ENCODE measurements at places on chromosomes 13 and 19. TPM values are rescaled to one million over a fixed set of nuclear protein-coding genes. Genes with fewer than 3 reads are reported as not detected.

Gene CDX2
- total RNA-seq, result not detected

Gene CYP4F2
- not detected for total RNA-seq

Gene OVOL3
- not detected for total RNA-seq

Gene ZNF738
- total RNA-seq, result 2.9 TPM

Gene PDX1
- total RNA-seq, result not detected

Gene SLC7A10
- not detected for total RNA-seq

Gene MAST1
- 0.50 TPM for total RNA-seq

- no peak for DNase-seq
These were observed 95.5 kb downstream of the WTIP start for GRCh38 chr19:34577056-34577455.

DNA sequence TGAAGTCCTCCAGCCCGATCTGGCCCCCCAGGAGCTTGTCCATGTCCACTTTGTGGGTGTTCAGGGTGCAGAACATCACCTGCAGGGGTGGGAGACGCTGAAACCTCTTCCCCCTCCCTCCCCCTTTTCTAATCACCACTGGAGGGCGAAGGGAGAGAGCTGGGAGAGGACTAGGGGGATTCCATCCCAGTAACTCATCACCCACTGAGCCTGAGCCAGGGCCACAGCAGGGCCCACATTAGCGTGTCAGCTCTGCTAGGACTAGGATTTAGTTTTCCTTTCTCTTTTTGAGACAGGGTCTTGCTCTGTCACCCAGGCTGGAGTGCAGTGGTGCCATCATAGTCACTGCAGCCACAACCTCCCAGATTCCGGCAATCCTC is 5.5 kb upstream of the PTGER1 start:
- DNase-seq, result no peak

GRCh38 chr19:39563408-39563807 is 23.4 kb upstream of the EID2 start:
- peak; percentile 19 for DNase-seq

DNA sequence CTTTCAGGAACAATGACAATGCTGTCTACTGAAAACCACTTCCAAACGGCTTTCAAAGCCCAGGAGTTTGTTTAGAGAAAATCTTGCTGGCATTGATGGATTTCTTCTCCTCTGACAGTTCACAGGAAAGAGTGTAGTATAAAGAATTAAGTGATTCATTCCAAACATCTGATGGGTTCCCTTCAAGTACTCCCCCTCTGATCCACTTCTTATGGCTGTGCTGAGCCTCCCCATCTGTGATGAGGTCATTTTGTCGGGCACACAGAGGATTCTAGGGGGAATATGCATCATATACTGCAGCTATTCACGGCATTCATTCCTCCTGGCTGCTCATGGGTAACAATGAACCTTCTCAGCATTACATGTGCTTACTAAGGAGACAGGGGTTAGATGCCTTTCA is 107.9 kb downstream of the RGCC start:
- no peak for DNase-seq

GRCh38 chr19:54158812-54159351 is 639 bp downstream of the LENG1 start:
- no peak for DNase-seq

GRCh38 chr13:51767100-51767499 is 36.9 kb downstream of the DHRS12 start:
- peak; percentile 37 for DNase-seq

- DNase-seq, result peak; percentile 92
These were observed 32.9 kb upstream of the SACS start for GRCh38 chr13:23466144-23467002.

GRCh38 chr13:48500652-48501197 is 32.2 kb downstream of the RCBTB2 start:
- no peak for DNase-seq

DNA sequence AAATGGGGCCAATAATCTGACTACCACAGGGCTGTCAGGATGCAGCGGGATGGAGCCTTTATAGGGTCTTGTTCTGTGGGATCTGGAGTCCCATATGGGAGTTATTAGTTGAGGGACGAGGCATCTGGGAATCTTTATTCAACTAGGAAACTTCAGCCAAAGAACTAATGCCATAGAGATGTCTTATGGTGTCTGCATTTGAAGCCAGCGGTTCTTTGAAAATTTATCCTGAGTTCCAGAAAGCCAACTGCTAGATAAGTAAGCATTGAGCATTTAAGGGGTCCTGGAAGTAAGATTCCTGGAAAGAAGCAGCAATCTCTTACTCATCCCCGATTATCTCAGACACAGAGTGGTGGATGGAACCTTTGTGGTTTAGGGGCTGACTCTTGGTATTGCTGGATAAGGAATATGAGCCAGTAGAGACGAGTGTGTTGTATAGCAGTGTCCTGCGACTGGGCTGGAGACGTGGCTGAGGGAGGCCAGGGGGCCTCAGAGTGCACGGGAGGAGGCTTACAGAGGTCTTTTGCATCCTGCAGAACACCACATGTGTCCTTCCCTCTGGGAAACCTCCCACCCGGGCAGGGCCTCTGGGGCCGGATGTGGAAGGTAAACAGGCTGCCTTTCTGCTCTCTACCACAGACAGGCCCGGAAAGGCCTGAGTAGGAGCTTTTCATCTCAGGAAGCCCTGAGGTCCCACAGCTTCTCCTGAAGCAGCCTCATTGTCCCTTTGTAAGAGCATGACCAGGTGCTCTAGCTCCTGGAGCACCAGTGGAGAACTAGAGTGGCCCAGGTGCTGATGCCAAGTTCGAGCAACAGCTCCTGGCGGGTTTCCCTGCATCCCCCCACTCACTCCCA is 28.8 kb downstream of the ACTN4 start:
- no peak for DNase-seq

DNA sequence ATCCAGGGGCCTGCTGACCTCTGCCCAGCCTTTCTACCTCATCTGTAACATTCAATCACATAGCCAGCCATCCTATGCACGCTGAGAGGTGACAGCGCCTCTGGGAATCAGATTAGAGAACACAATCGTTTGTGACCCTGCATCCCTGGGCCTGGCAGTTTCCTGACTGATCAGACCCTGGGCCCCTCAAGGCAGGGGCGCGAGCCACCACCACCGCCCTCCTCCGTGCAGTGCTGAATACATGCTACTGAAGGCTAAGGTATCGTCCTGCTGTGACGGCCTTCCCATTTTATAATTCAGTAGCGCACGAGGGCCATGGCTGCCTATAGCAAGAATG is 1.3 kb downstream of the TMTC4 start:
- no peak for DNase-seq

- DNase-seq, result no peak
These were observed 109.6 kb downstream of the TEX26 start for GRCh38 chr13:31042049-31042448.

DNA sequence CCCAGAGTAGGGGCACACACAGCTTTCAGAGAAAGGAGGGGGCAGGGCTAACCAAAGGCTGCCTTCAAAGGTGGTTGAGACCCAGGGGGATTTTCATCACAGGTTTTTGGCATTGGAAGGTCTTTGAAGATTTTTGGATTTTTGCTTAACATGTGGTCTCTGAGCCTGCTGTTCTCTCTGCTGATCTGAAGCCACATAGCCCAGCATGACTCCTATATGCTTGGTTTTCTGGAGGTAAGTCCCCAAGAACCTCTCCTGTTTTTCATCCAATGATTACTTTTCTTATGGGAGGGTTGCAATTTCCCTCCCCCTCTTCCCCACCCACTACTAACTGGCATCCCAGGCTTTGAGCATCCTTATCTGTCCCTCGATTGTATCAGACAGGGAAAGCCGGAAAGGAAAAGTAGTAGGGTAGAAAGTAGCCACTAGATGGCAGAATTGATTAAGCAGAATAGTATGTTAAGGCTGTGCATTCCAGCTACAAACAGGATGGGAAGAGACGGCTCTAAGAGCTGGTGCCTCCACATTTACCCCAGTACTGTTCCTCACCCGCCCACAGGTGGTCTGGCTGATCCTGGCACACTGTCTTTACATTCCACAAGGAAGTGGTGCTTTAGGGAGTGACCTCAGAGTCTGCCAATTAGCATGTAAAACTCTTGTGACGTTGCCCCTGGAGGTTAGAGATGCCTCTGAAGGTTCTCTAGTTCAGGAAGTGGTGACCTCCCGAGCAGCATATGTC is 218.9 kb upstream of the EDNRB start:
- no peak for DNase-seq

GRCh38 chr13:95296326-95296925 is 4.8 kb downstream of the ABCC4 start:
- DNase-seq, result no peak

DNA sequence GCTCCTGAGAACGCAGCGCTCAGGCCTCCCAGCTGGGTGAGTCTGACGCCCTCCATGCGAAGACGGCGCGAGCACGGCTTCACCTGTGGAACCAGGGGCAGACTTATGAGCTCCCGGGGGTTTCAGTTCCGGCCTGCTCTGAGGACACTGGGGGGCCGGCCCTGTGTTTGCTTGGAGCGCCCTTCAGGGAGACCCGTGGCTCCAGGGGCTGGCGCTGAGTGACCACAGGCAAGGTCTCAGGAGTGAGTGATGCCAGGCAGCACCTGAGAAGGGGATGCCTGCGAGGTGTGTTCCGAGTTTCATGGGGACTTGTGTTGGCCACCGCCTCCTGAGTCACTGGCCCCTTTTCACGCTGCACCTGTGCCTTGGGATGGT is 4.5 kb downstream of the MCF2L start:
- DNase-seq, result no peak

DNA sequence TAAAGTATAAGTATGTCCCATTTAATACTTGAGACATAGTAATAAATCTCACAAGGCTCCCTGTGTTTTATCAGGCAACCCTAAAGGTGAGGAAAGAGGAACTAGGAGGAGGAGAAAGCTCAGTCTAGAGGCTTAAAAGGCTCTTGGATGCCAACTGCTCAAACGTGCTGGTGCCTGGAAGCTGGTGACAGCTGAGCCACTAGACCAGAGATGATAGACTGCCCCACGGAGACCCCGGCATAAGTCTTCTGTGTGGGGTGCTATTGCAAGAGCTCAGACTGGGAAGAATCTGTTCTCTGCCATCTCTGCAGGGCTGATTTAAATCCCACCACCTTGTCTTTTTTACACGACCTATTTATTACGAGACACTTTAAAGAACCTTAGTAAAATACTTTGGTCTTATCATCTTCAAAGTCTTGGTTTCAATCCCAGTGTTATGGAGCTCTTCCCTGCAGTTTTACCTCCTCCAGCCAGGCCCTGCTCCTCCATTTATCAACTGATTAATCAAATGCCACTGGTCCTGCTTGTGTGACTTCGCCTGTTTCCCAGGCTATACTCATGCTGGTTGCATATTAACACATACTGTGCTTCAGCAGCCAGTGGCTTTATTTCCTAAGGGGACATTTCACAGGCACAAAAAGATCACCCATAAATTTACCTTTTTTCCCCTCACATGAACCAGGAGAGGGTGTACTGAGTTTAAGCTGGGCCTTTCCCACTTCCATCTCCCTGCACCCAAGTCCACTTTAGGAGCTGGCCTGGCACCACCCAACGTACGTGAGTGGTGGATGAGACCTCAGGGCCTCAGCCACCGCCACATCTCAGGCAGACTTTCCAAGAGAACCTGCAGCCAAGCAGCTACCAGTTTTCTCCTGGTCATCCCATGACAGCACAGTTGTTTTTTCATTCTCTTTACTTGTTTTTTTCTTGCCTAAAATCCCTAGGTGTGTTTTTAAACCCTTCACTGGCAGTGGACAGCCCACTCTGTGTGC is 7.8 kb upstream of the ATP12A start:
- DNase-seq, result no peak

DNA sequence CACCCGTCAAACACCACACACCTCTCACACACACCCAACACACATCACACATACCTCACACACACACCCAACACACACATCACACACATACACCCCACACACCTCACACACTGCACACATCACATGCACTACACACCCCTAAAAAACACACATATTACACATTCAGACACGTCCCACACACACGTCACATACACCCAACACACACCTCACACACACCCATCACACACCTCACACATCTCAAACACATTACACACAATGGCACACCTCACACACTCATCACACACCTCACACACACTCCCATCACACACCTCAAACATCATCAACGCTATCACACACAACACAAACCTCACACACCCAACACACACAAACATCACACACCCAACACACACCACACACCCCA is 133.1 kb downstream of the CRYL1 start:
- no peak for DNase-seq

GRCh38 chr13:111046590-111047141 is 68.4 kb upstream of the ARHGEF7 start:
- DNase-seq, result peak; percentile 90
